Heart right ventricle (tissue), 16 donors: ENCODE measurements at places on chromosomes 5 and 9. TPM values are rescaled to one million over a fixed set of nuclear protein-coding genes. Genes with fewer than 3 reads are reported as not detected.

- DNase-seq, result peak; percentile 59
Observed at GRCh38 chr9:126482361-126483044, 131.2 kb upstream of the LMX1B start.

GRCh38 chr9:20684875-20685696 is 1.0 kb downstream of the FOCAD start:
- no peak for DNase-seq

DNA sequence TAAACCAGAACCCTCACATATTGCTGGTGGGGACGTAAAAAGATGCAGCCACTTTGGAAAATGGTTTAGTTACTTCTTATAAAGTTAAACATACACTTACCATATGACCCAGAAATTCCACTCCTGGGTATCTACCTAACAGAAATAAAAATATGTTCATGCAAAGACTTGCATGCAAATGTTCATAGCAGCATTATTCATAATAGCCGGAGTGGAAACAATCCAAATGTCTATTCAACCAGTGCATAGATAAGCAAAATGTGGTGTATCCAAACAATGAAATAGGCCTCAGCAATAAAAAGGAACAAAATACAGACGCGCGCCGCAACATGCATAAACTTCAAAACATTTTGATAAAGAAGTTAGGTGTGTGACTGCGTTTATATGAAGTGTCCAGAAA is 11.6 kb downstream of the EGR1 start:
- no peak for DNase-seq

ZCCHC10 gene
- 29.9 TPM for polyA plus RNA-seq

ARL10 gene
- 1.5 TPM for polyA plus RNA-seq
